Stimulated activated CD4-positive, alpha-beta T cell treated with anti-CD3 and anti-CD28 coated beads, Interleukin-12 subunit alpha, Interleukin-12 subunit beta, amount 100 ng/mL, for 24 hours (primary cell): ENCODE measurements at places on chromosomes 3 and 15.
A peak's percentile ranks its signal among the peaks of the same experiment; 100 is the strongest.

DNA sequence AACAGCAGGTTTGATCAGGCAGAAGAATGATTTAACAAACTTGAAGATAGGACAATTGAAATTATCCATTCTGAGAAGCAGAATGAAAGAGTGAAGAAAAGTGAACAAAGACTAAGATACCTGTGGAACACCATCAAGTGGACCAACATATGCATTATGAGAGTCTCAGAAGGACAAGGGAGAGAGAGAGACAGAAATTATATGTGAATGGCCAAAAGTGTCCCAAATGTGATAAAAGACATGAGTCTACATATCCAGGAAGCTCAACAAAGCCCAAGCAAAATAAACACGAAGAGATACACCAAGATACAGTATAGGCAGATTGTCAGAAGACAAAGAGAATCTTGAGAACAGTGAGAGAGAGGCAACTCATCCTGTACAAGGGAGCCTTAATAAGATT lies 5.6 kb upstream of the NR1I2 start:
- DNase-seq = no peak

DNA sequence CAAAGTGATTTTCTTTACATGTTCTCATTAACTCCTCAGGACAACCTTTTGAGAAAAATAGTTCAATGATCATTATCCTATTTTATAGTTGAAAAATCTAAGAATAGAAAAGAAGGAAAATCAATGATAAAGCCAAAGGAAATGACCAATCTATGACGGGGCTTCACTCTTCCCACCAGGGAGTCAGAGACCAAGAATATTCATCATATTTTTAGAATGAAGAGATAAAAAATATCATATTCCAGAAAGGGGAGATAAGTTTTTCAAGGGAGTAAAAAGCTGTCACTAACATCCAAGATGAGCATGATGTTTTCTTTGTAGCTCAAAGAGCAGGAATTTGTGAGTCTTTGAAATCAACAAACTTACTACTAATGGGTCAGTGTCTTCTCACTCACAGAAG lies 71.5 kb upstream of the LPP start:
- no peak for DNase-seq

GRCh38 chr15:47218295-47218694 lies 499.0 kb upstream of the SEMA6D start:
- no peak for DNase-seq

GRCh38 chr3:30342318-30343060 lies 263.9 kb upstream of the TGFBR2 start:
- no peak for DNase-seq

DNA sequence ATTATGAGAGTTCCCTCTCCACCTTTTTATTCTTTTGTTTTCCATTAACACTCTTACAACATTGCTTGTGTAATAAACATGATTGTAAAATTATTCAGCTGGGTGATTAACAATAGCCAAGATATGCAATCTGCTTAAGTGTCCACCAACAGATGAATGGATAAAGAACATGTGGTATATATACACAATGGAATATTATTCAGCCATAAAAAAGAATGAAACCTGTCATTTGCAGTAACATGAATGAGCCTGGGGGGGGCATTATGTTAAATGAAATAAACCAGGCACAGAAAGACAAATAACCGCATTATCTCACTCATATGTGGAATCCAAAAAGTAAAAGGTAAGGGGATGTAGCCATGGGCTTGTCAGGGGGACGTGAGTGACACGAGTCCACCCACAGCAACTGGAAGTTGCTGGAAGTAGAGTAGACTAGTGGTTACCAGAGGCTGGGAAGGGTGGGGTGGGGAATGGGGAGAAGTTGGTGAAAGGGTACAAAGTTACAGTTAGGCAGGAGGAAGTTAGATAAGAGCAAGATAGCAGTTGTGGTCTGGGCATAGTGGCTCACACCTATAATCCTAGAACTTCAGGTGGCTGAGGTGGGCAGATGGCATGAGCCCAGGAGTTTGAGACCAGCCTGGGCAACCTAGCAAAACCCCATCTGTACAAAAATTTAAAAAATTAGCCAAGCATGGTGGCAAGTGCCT lies 28.7 kb upstream of the CD47 start:
- no peak for DNase-seq

GRCh38 chr15:80426316-80426715 lies 22.1 kb downstream of the ARNT2 start:
- no peak for DNase-seq

GRCh38 chr15:64894395-64895056 lies 17.2 kb upstream of the ANKDD1A start:
- DNase-seq = peak; percentile 57

DNA sequence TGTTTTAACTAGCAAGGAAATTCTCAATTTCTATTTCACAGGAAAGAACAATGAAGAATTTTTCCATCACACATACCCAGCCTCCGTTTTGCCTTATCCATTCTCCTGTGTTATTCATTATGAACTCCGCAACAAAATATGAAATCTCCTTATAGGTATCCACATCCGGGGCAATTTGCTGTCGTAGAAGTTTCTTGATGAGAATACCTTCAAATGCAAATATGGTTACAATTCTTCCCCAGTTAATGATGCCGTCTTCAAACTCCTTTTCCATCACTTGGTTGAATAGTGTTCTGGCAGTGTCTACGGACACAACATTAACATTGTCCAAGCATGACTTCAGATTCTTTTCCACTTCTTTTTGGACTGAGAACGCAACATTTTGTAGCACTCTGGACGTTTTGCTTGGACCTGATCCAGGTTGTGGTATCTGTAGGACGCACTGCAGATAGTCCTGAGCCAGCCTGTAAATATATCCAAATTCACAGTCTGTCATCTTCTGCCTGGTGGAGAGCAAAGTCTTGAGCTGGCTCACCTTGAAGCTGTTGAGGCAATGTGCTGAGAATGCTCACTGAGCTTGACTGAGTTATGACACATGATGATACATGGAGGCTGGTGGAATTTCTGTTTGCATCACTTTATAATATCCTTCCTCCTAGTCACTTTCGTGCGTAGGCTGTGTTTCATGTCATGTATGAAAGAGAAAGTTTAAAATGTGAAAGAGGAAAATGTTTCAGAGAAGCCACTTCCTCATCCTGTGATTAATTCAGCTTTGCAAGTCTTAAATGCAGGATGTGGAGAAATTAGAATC lies at the start of gene BCL2A1:
Gene BCL2A1, minus strand, starts transcription at position 573 of the 811 bp plus-strand sequence. Its CDS starts 77 bp downstream, at position 496.
- peak; percentile 35 for DNase-seq

DNA sequence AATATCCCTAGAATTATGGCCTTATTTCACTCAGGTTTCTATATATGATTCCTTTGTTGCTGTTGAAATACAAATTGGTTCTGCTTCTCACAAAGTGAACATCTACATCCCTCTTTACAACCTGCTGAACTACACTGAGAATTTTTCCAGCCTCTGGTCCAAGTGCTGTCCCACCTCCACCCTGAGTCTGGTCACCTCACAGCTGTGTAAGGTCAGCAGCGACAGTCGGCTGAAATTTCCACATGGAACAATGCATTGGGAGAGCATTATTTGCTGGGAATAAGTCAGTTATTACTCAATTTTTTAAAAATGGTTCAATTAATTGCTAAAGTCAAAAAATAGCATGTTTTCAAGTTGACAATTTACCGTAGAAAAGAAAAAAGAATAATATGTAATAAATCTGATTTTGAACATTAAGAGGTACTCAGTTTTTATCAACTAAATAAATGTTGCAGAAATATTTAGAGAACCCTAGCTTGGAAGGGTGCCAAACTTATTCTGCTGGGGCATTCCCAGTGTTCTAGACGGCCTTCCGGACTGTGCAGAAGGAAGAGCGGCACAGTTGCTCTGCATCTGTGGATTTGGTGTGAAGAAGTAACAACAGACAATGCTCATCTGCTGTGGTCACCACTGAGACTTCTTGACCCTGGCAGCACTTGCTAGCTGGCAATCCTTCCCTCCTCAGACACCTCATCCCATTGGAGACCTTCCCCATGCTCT lies 1.8 kb downstream of the HCLS1 start:
- DNase-seq = no peak

DNA sequence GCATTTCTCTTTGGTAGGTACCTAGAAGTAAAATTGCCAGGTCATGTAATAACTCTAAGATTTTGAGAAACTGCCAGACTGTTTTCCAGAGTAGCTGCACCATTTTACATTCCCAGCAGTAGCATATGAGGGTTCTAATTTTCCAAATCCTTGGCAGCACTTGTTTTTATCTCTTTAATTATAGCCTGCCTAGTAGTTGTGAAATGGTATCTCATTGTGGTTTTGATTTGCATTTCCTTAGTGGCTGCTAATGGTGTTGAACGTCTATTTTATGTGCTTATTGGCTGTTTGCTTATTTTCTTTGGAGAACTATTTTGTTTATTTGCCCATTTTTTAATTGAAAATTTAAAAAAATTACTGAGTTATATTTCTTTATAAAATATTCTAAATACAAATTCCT lies 117.9 kb downstream of the TCF12 start:
- no peak for DNase-seq

DNA sequence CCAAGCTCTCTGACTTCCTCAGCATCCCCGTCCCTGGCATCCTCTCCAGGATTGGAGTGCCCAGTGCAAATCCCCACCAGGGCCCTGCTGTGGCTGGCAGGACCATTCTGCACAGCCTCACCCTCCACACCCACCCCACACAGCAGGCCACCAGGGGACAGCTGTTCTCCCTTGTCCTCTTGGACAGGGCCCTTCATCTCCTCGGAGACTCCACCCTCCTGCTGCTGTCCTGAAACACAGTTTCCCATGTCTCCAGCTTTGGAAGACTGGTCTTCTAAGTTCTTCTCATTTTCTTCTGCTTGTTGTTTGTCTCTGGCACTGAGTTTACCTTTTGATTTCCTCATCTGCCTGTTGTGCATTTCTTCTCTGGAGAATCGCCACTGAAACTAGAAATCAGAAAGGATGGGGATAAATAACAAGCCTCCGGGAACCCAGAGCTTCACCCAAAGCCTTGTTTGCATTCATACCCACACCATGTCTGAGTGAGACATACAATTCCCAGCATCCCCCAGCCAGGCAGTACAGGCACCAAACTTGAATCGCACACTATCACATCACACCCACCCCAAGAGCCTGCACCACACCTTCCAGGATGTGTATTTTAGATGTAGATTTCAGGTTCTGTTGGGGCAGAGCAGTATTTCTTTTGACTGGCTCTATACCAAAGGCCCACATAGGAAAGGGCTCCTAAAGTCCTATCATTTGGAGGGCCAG lies 52.0 kb downstream of the OXNAD1 start:
- no peak for DNase-seq

DNA sequence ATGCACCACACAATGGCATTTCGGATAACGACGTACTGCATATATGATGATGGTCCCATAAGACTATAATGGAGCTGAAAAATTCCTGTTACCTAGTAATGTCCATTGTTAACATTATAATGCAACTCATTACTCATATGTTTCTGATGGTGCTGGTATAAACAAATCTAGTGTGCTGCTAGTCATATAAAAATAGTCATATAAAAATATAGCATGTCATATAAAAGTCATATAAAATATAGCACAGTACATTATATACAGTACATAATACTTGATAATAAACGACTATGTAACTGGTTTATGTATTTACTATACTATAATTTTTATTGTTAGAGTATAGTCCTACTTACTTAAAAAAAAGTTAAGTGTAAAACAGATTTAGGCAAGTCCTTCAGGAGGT lies 50.6 kb downstream of the HACD2 start:
- DNase-seq = no peak

GRCh38 chr3:99760629-99761028 lies 57.0 kb upstream of the CMSS1 start:
- DNase-seq = no peak

GRCh38 chr3:152658977-152659720 lies 175.8 kb upstream of the P2RY1 start:
- no peak for DNase-seq

- no peak for DNase-seq
These were observed 6.7 kb upstream of the SLC12A8 start for GRCh38 chr3:125219261-125219701.

GRCh38 chr3:146550070-146550615 lies 5.7 kb upstream of the PLSCR1 start:
- DNase-seq = no peak

- DNase-seq = no peak
These were observed 172.4 kb downstream of the DCLK3 start for GRCh38 chr3:36591959-36592358.

DNA sequence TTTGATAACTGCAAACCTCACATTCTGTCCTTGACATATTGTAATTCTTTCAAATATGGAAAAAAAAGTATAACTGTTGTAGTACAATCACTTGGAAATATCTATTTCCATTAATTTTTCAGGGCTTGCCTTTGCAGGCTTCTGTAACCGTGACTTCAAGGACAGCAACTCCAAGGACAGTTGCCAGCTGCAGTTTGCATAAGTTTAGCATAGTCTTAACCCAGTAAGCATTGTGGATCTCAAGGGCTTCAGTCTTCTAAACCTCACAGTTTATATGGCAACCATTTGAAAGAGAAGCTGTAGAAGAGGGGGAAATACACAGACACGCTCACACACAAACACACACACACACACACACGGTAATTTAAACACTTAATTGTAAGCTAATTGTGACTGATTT lies 112.8 kb upstream of the GPR149 start:
- DNase-seq = no peak

- DNase-seq = no peak
These were observed 577 bp downstream of the ZNF148 start for GRCh38 chr3:125374501-125374995.

DNA sequence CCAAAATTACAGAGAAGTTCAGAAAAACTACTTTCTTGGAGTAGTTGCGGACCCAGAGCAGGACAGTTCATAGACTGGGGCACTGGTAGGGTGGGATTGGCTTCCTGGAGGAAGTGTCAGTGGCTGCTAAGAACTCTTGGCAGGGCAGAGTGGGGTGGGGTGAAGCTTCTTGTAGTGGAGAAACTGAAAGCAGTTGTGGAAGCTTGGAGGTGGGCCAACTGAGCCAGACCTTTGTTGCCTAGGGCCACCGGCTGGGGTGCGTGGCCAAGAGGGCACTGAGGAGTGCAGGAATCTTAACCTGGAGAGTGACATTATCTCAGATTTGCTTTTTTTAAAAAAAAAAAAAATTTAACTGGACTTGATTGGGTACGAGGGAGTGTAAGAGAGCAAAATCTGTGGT lies 3.1 kb downstream of the KAT2B start:
- peak; percentile 27 for DNase-seq

- no peak for DNase-seq
These were observed 60.8 kb downstream of the RGMA start for GRCh38 chr15:93028111-93028631.

- DNase-seq = no peak
These were observed 20.2 kb downstream of the MYZAP start for GRCh38 chr15:57611938-57612337.

DNA sequence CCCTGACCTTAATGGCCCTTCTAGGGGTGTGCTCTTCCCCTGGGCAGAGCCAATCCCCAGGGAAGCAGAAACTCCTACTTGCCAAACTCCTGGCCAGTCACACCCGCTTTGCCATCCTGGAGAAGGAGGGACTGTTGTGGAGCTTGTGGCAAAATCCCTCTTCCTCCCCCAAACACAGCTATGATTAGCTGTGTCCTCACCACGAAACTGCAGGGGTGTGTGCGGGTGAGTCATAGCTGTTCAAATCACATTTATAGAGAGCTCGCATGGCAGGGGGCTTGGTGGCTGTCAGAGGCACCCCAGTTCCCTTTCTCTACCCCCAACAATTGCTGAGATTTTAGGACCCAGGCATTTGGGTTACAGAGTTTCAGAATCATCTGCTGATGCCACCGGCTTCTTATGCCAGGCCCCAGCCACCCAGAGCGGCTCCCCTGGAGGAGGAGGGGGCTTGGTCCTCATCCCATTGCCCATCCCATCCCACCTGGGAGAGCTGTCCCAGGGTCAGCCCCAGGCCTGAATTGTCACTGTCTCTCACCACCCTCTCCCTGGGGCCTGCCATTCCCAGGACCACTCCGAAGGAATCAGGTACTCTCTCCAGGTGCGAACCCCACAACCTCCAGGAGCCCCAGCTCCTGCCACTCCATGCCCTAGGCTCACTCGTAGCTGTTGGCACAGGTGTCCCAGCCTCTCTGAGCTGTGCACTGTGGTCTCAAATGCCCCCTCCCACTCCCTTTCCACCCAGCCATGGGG lies 28.8 kb upstream of the MAGEF1 start:
- no peak for DNase-seq
